NB4 (cell line): ENCODE measurements at places on chromosomes 2 and 18.

DNA sequence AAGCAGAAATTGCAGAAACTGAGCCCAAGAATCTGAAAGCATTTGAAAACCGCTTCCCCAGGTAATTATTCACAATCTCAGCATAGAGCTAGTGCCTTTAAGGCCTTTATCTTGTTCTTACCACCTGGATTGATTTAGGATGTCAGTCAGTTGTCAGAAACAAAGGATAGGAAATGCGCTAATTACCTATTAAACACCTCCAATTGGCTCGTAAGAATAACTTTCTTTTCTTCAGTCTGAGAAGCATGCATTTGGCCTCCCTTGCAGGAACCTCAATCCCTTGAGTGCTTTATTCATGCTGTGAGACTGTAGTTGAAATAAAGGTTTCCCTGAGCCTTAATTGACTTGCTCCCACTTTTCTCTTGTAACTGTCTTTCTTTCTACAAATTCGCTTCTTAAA, 400.3 kb upstream of the LRATD1 start:
- DNase-seq = no peak

GRCh38 chr2:159186462-159186861, 100.0 kb downstream of the WDSUB1 start:
- DNase-seq = no peak

DNA sequence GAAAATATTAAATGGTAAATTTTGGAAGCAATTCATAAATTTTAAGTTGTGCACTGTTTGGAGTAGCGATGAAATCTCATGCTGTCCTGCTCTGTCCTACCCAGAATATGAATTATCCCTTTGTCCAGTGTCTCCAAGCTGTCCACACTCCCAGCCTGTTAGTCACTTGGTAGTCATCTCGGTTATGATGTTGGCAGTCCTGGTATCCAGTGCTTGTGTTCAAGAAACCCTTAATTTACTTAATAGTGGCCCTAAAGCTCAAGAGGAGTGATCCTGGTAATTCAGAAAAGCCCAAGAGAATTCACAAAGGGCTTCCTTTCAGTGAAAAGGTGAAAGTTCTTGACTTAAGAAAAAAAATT, 71.8 kb upstream of the STAM2 start:
- DNase-seq = no peak

GRCh38 chr2:23639406-23639982, 254.5 kb downstream of the KLHL29 start:
- DNase-seq = no peak

GRCh38 chr2:75053484-75054112, 95.2 kb downstream of the POLE4 start:
- peak; percentile 51 for DNase-seq

GRCh38 chr2:104049438-104049837, 804.5 kb upstream of the POU3F3 start:
- no peak for DNase-seq
